H9 (cell line): ENCODE measurements at places on chromosomes 5 and 9. TPM values are rescaled to one million over a fixed set of nuclear protein-coding genes. Genes with fewer than 3 reads are reported as not detected.

CBY3 gene
- total RNA-seq, result 0.50 and 1.6 TPM in 2 replicates

SLC34A3 gene
- not detected in 2 replicates for total RNA-seq

PGM5 gene
- total RNA-seq, result not detected in 2 replicates

TXNDC8 gene
- not detected in 2 replicates for total RNA-seq

GPR151 gene
- total RNA-seq, result not detected in 2 replicates

AFF4 gene
- total RNA-seq, result 68.1 and 73.2 TPM in 2 replicates

PCDHAC2 gene
- total RNA-seq, result 4.8 and 5.4 TPM in 2 replicates

GNAQ gene
- total RNA-seq, result 48.6 and 51.5 TPM in 2 replicates

AQP3 gene
- total RNA-seq, result 1.6 TPM in 2 replicates

FBXL7 gene
- total RNA-seq, result 13.7 and 14.6 TPM in 2 replicates

NRG2 gene
- total RNA-seq, result 0.13 TPM in 1 of 2 replicates, not detected in the other

OCLN gene
- total RNA-seq, result 105 and 109 TPM in 2 replicates

TLR4 gene
- 0.07 TPM in 2 replicates for total RNA-seq

RABL6 gene
- 108 and 114 TPM in 2 replicates for total RNA-seq

PCAT7 gene
- 4.0 and 4.2 TPM in 2 replicates for total RNA-seq

TTLL11 gene
- 1.5 and 1.9 TPM in 2 replicates for total RNA-seq

N4BP3 gene
- total RNA-seq, result 32.1 and 32.4 TPM in 2 replicates

PCDHB7 gene
- total RNA-seq, result 0.42 and 0.52 TPM in 2 replicates

SCGB3A2 gene
- total RNA-seq, result 62.5 and 66.0 TPM in 2 replicates

TYRP1 gene
- total RNA-seq, result 0.18 TPM in 1 of 2 replicates, not detected in the other

PRKACG gene
- total RNA-seq, result not detected in 2 replicates

C9 gene
- not detected in 2 replicates for total RNA-seq

WDR38 gene
- not detected in 2 replicates for total RNA-seq

OR1L8 gene
- not detected in 2 replicates for total RNA-seq

EGFLAM gene
- 0.33 TPM in 2 replicates for total RNA-seq

CCL21 gene
- total RNA-seq, result not detected in 2 replicates

EIF4E1B gene
- 1.3 and 1.8 TPM in 2 replicates for total RNA-seq

TAF1L gene
- total RNA-seq, result not detected in 2 replicates

PCDHA2 gene
- 0.18 and 0.20 TPM in 2 replicates for total RNA-seq

EDIL3 gene
- 61.0 and 61.9 TPM in 2 replicates for total RNA-seq

PDCD1LG2 gene
- total RNA-seq, result not detected in 2 replicates

FIBCD1 gene
- total RNA-seq, result 6.2 and 7.1 TPM in 2 replicates

PIP5K1B gene
- 1.7 and 2.5 TPM in 2 replicates for total RNA-seq
